ENCODE measurements at places on chromosomes 11 and 22. TPM values are rescaled to one million over a fixed set of nuclear protein-coding genes. Genes with fewer than 3 reads are reported as not detected.

The TOB2 gene
- total RNA-seq = 27.0 TPM

The PTPRCAP gene
- 129 TPM for total RNA-seq

The CCDC88B gene
- 67.2 TPM for total RNA-seq

The VSIG2 gene
- total RNA-seq = not detected

The OR51B4 gene
- total RNA-seq = not detected

The OVCH2 gene
- total RNA-seq = not detected

The SELENOH gene
- total RNA-seq = 144 TPM

The TUBGCP6 gene
- total RNA-seq = 68.8 TPM

The CHADL gene
- total RNA-seq = not detected

The TTC36 gene
- 0.82 TPM for total RNA-seq

The OR52A1 gene
- total RNA-seq = not detected

The PKDREJ gene
- not detected for total RNA-seq

The FIBIN gene
- not detected for total RNA-seq

The C11orf52 gene
- not detected for total RNA-seq

The ELFN2 gene
- 0.83 TPM for total RNA-seq

The ACRV1 gene
- total RNA-seq = not detected

The LRRC4C gene
- not detected for total RNA-seq

The MS4A7 gene
- total RNA-seq = 2.4 TPM

The PPARA gene
- 16.4 TPM for total RNA-seq

All from OCI-LY7 (cell line).